NCI-H1694 (cell line): ENCODE measurements at places on chromosomes 7 and 10.
A peak's percentile ranks its signal among the peaks of the same experiment; 100 is the strongest.

GRCh38 chr10:97192952-97193435 is 7.2 kb upstream of the SLIT1 start:
- DNase-seq: no peak

GRCh38 chr7:101985903-101986734 is 168.7 kb downstream of the CUX1 start:
- no peak for DNase-seq

- no peak for DNase-seq
These were observed 28.7 kb upstream of the SEPHS1 start for GRCh38 chr10:13376746-13377145.

GRCh38 chr10:27319752-27320431 is 79.3 kb upstream of the ACBD5 start:
- DNase-seq: no peak

- DNase-seq: no peak
These were observed 10.1 kb downstream of the SLC39A12 start for GRCh38 chr10:17961551-17962422.

- DNase-seq: no peak
These were observed 637.4 kb downstream of the GALNT17 start for GRCh38 chr7:71769326-71769725.

GRCh38 chr10:114250236-114250635 is 11.2 kb downstream of the VWA2 start:
- no peak for DNase-seq

DNA sequence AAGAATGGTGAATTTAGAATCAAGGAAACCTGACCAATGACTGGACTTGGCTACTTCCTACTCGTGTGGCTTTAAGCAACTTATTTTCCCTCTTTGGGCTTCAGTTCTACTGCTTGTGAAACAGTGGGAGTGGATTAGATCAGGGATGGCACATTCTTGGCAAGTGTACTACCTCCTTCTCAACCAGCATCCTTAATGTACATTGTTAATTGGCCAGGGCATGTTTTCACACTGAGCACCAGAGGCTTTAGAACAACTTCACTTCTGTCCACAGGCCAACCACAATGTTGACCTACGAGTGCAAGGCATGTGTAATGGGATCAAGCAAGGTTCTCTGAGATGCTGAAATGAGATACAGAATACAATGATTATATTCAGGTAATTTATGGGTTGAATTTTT is 315.3 kb downstream of the ADRA2A start:
- no peak for DNase-seq

DNA sequence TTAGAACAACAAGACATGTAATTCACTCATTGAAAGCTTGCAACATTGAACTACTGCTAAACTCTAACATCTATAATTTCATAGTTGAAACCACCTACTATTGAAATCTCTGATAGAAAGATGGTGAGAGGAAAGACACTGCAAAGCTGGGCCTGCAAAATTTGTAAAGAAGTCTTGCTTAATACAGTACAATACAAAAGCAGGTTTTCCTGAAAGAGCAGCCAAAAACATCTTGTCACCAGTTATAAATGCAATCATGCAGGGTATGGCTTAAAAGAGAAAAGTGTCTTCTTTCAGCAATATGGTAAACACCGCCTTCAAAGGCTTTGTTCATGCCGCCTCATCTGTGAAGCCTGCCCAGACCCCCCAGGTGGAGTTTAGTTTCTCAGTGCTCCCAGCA is 109.2 kb downstream of the ANK3 start:
- no peak for DNase-seq

GRCh38 chr7:76310102-76310957 is 7.9 kb downstream of the HSPB1 start:
- peak; percentile 90 for DNase-seq

- DNase-seq: no peak
These were observed 23.9 kb upstream of the PPP1R17 start for GRCh38 chr7:31663072-31663471.

- DNase-seq: no peak
These were observed 55.7 kb upstream of the OGDHL start for GRCh38 chr10:49817845-49818244.

- peak; percentile 71 for DNase-seq
These were observed 154.6 kb downstream of the TPST1 start for GRCh38 chr7:66359656-66360211.

- DNase-seq: no peak
These were observed 30.3 kb upstream of the IL6 start for GRCh38 chr7:22696541-22697228.

GRCh38 chr7:156466272-156466671 is 174.3 kb upstream of the RNF32 start:
- no peak for DNase-seq

- no peak for DNase-seq
These were observed 2.3 kb upstream of the SCRN1 start for GRCh38 chr7:29991937-29992336.

GRCh38 chr7:7203813-7204575 is 21.6 kb downstream of the C1GALT1 start:
- no peak for DNase-seq

- DNase-seq: no peak
These were observed 14.9 kb downstream of the ARHGAP19 start for GRCh38 chr10:97277551-97277950.

- DNase-seq: no peak
These were observed 140.0 kb upstream of the PHYHIPL start for GRCh38 chr10:59036311-59037017.

DNA sequence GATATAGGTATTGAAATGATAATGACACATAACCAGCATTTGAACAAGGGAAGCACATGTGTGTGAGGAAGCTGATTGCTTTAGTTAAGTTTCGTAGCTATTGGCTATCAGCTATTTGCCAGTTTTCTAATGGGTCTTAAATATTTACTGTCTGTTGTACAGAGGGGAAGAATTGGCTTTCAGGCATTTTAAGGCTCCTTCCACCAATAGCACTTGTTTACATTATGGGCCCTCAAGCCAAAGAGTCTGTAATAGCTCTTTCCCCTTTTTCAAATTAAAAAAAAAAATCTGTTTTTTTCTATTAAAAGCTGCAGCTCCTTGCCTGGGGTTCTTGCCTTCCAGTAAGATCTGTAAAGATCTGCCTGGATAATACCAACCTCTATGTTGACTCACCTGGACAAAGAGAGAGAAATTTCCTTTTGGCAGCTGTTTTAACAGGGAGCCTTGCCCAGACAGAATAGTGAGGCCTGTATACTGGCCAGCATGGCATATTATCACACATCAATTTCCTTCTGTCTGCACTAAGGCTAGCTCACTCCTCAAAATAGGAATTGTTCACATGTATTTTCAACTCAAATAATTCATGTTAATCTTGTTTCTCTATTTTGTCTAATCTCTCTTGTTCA is 104.7 kb upstream of the LRGUK start:
- DNase-seq: no peak

DNA sequence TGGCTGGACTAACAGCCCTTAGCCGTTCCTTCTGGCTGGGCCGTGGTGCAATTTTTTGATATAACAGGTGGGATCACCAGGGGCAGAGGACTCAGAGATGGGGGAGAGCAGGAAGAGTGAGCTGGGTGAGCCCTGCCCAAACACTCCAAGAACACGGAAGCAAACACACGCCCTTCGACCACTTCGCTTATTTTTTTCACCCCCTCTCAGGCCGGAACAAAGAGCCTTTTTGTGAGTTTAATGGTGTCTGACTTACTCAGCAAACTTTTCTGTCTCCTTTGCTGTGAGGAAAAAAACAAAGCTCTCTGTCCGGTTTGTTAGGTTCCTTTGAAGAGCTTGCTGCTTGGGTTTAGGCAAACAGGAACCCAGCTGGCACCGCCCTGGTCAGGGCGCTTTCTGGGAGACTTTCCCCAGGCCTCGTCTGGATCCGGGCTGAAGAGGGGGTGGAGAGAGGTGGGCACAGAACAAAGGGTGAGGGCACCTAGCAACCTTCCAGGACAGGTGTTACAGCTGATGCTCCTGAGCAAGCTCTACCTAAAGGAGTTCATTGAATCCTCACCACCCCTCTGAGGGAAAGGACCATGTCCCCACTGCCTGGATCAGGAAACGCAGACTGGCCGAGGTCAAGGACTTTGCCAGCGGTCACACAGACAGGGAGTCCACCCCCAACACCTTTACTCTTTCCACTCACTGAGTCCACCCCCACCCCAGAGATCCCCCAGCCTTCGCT is 23.3 kb downstream of the CALML3 start:
- DNase-seq: no peak

- DNase-seq: no peak
These were observed 303.6 kb downstream of the GPAM start for GRCh38 chr10:111879969-111880368.

DNA sequence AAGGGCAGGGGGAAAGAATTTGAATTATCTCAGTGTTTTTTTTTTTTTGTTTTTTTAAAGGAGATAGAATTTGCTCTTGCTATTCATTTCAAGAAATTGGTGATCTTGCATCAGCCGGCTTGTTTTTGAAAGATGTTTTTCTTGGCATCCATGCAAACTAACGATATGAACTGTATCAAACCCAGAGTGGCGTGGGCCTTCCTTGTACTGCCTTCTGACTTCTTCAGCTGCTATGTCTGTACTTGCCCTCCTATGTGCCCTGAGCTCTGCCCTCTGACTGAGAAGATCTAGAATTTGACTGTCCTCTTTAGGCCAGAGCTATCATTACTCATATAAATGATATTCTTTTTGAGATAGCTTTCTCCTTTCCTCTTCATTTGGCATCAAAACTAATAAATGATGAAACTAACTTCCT is 183.1 kb downstream of the EXOC4 start:
- DNase-seq: no peak

- DNase-seq: no peak
These were observed 3.7 kb upstream of the ZNF800 start for GRCh38 chr7:127396184-127396583.

- DNase-seq: no peak
These were observed 441.9 kb downstream of the PARD3 start for GRCh38 chr10:34373211-34373610.

DNA sequence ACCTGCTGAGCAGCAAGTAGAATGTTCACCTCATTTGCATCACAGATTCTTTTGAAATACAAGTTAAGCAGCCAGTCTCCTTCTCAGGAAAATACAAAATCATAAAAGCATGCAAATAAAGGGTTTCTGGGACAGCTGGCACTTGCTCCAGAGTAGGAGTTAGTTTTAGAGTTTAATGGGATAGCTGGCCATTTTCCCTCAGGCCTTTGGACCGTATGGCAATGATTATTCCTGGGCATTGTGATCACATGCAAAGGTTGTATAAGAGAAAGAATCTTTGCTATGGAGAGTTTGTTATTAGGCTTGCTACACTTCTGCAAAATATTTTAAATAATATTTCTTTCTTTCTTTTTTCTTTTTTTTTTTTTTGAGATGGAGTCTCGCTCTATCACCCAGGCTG is 240.8 kb downstream of the CDK14 start:
- no peak for DNase-seq

DNA sequence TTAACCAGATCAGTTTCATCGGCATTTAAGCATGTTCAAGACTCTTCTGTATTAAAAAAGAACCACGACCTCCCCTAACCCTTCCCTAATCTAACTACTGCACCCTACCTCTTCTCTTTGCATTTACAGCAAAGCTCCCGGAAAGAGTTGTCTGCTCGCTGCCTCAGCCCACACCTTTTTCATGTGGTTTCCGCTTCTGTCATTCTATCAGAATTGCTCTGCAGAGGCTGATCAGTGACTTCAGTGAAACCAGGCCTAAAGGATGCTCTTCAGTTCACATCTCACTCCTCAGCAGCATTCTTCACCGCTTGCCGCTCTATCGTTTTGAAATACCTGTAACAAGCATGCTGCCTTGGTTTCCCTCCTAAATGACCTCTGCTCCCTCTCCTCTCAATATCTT is 160.9 kb downstream of the SDK1 start:
- no peak for DNase-seq

DNA sequence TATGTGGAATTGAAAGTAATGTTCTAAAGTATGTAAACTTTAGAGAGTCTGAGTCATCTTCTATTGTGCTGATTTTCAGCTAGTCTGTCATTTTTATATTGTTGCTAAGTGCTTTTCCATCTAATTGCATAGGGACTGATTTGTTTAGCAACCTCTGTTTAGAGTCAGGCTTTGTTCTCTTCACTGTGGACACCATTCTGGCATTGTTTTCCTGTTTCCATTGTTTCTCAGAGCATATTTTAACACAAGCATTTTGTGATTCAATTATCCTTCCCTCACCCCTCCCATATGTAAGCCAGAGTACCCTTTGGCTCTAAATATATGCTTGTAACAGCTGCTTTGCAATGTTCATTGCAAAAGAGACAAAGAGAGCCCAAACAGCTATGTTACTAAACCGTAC is 748.4 kb upstream of the PHF14 start:
- no peak for DNase-seq

DNA sequence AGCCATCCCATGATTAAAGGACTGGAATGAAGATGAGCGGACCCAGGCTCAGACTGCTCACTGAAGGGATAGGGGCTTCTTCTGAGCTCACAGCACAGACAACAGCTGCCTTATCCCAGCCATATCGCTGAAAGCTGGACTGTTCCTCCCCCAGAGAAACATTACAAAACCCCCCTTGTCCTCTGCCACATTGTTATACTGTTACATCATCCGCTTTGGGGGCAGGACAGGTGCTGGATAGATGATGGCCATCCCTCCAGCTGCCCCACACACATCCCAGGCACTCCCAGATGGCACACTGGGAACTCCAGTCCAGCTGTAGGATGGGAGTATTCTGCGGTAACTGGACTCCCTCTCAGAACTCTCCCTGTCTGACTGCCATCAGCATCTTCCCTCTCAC is 58.7 kb upstream of the BTRC start:
- no peak for DNase-seq

DNA sequence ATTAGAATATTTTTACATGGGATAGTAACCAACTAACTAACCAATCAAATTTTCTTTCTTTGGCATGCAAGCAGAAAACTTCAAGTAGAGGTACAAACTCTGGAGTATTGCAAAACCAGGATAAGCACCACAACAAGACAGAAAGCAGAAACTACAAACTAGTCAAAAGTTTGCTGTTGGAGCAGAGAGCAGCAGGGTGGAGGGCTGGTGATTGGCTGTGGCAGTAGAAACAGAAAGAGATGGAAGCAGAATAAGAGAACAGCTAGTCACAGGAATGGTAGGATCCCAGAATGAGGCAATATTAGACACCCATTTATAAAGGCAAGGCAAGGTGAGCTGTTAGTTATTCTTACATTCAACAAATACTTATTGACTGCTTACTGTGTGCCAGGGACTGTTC is 6.8 kb upstream of the MACC1 start:
- DNase-seq: no peak

- no peak for DNase-seq
These were observed 441.0 kb downstream of the KCNMA1 start for GRCh38 chr10:77196614-77197013.

GRCh38 chr10:133264461-133264860 is 12.2 kb downstream of the ADAM8 start:
- no peak for DNase-seq
